ENCODE measurements at places on chromosomes 11 and 22. TPM values are rescaled to one million over a fixed set of nuclear protein-coding genes. Genes with fewer than 3 reads are reported as not detected.

OR5AK2 gene
- not detected for total RNA-seq

IRAG1 gene
- total RNA-seq: 4.1 TPM

CCDC188 gene
- 0.93 TPM for total RNA-seq

ILK gene
- total RNA-seq: 144 TPM

TMPRSS5 gene
- total RNA-seq: 0.80 TPM

CRYBB3 gene
- total RNA-seq: 0.13 TPM

PKNOX2 gene
- total RNA-seq: 11.5 TPM

EHF gene
- not detected for total RNA-seq

KCNJ11 gene
- 12.9 TPM for total RNA-seq

OR6A2 gene
- total RNA-seq: 0.04 TPM

ALKBH8 gene
- total RNA-seq: 8.8 TPM

MFRP gene
- not detected for total RNA-seq

ST3GAL4 gene
- total RNA-seq: 26.8 TPM
